GM04504 (cell line): ENCODE measurements at places on chromosomes 2 and 18.

GRCh38 chr2:68943581-68944568 lies 8.8 kb downstream of the GKN2 start:
- DNase-seq, result peak; percentile 42

GRCh38 chr18:55641486-55641885 lies 53.5 kb upstream of the TCF4 start:
- DNase-seq, result no peak

GRCh38 chr2:196551014-196551413 lies 88.5 kb upstream of the CCDC150 start:
- no peak for DNase-seq

GRCh38 chr18:61546590-61546989 lies 213.4 kb downstream of the CDH20 start:
- peak; percentile 69 for DNase-seq

- no peak for DNase-seq
Measured at GRCh38 chr2:236370847-236371409, 106.7 kb upstream of the ASB18 start.

- DNase-seq, result no peak
Measured at GRCh38 chr2:21930226-21930625, 806.5 kb downstream of the TDRD15 start.

DNA sequence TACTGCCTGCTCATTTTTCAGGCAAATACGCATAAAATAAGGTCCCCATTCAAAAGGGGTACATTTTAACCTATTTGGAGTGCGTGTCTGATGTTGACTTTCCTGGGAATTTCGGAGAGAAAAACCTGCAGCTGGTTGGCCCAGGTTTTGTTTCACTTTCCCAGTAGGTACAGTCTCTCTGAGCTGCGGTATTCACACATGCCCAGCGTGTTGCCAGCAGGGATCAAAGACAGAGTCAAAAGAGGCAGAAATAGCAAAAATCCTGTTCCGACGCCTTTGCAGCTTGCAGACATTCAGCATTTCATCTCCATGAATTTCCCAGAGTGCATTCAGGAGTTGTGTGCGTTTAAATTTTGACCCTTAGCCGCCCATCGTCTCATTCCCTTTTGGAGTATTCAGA lies 855.4 kb upstream of the CELF4 start:
- no peak for DNase-seq

DNA sequence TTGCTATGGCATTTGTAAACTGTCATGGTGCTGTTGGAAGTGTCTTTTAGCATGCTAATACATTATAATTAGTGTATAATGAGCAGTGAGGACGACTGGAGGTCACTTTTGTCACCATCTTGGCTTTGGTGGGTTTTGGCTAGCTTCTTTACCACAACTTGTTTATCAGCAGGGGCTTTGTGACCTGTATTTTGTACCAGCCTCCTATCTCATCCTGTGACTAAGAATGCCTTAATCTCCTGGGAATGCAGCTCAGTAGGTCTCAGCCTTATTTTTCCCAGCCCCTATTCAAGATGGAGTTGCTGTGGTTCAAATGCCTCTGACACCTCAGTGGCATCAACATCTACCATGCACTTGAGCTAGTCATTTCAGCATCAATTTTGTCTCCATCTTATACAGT lies 29.7 kb downstream of the LYPD6 start:
- no peak for DNase-seq

- no peak for DNase-seq
Measured at GRCh38 chr18:44759925-44760342, 79.2 kb downstream of the SETBP1 start.

- DNase-seq, result no peak
Measured at GRCh38 chr2:213766062-213766461, 481.8 kb downstream of the SPAG16 start.

GRCh38 chr18:55375930-55376329 lies 212.1 kb downstream of the TCF4 start:
- DNase-seq, result no peak
